Activated CD8-positive, alpha-beta T cell treated with anti-CD3 and anti-CD28 coated beads for 36 hours (primary cell): ENCODE measurements at places on chromosomes 2 and 18. TPM values are rescaled to one million over a fixed set of nuclear protein-coding genes. Genes with fewer than 3 reads are reported as not detected.

Gene CDKL4
- not detected for total RNA-seq

Gene CTNNA2
- not detected for total RNA-seq

Gene COL4A3
- total RNA-seq: not detected

Gene TANC1
- 0.70 TPM for total RNA-seq

Gene TMEM37
- total RNA-seq: not detected

- no peak overlapping the region for H3K27ac ChIP-seq
- H3K4me1 ChIP-seq: peaks cover 10% of the 10 kb centered on the region
- no peak for DNase-seq
- no peaks in the 10 kb centered on the region for H3K27me3 ChIP-seq
- no peaks in the 10 kb centered on the region for H3K36me3 ChIP-seq
These were observed 52.0 kb downstream of the RASGRP3 start for GRCh38 chr2:33528441-33528950.

GRCh38 chr2:20642055-20642971 is 8.6 kb downstream of the HS1BP3 start:
- no peaks in the 10 kb centered on the region for H3K27me3 ChIP-seq
- no peak overlapping the region for H3K27ac ChIP-seq
- no peaks in the 10 kb centered on the region for H3K4me1 ChIP-seq
- DNase-seq: peak; percentile 80
- H3K36me3 ChIP-seq: no peaks in the 10 kb centered on the region

- no peak for DNase-seq
- no peak overlapping the region for H3K27ac ChIP-seq
- no peak overlapping the region for H3K4me3 ChIP-seq
These were observed 1.8 kb upstream of the CCDC68 start for GRCh38 chr18:54961016-54961423.

DNA sequence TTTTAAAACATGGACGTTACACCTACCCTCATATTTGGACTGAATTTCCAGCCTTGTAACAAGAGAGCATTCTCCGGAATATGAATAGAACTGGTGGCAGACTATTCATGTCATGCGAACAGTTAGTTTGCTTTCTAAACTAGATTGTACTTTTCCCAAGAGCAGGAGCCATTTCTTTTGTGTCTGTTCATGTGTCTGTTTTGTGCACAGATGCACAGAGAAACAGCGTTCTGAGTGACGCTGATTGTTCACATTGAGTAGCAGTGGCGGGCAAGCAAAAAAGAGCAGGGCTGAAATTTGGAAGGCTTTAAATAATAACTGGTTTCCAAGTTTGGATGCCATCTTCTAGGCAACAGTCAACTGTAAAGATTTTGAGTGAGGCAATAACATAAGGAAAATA is 200.3 kb downstream of the NRXN1 start:
- H3K4me1 ChIP-seq: no peaks in the 10 kb centered on the region
- no peaks in the 10 kb centered on the region for H3K27me3 ChIP-seq
- no peak overlapping the region for H3K27ac ChIP-seq
- no peak for DNase-seq
- no peak overlapping the region for H3K4me3 ChIP-seq

DNA sequence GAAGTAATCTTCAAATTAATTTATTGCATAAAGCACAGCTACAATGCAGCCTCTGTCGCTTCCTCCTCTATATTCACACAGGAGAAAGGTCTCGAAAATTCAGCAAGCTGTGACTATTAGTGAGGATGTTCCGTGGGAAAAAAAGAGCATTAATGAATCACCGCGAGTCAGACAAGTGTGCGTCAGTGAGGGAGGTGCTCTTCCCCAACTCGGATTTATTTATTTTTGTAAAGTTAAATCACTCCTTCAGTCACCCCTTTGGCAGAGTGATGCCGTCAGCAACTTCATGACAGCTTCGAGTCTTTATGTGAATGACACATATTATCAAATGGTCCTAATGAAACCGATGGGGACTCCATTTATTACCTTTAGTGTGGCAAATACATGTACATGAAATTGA is 648.9 kb upstream of the SALL3 start:
- H3K4me1 ChIP-seq: no peaks in the 10 kb centered on the region
- no peak overlapping the region for H3K4me3 ChIP-seq
- no peaks in the 10 kb centered on the region for H3K36me3 ChIP-seq
- H3K27ac ChIP-seq: no peak overlapping the region

DNA sequence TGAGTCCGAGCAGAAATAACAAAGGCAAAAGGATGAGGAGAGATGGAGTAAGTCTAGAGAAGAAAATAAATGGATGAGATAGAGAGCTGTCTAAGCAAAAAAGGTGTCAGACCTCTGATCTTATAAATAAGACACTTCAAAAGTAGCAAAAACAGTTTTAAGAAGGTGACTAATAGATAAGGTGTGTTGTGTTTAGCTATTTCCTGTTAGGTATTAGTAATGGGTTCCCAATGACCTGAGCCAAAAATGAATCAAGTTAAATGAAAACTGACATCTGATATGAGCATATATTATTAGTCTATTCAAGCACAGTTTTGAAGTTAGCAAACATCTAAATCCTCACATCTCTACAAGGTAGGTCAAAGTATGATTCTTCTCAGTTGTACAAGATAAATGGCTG is 10.6 kb downstream of the SUPT7L start:
- peaks cover 16% of the 10 kb centered on the region for H3K4me1 ChIP-seq
- no peaks in the 10 kb centered on the region for H3K27me3 ChIP-seq
- peak overlapping the region; percentile 59 for H3K27ac ChIP-seq
- DNase-seq: no peak
- H3K4me3 ChIP-seq: no peak overlapping the region
- H3K36me3 ChIP-seq: peaks cover 56% of the 10 kb centered on the region
